Bone marrow (tissue), 2 donors: ENCODE measurements at places on chromosomes 6 and 20.

- no peak for DNase-seq
These were observed 43.7 kb downstream of the CDH22 start for GRCh38 chr20:46264391-46265266.

DNA sequence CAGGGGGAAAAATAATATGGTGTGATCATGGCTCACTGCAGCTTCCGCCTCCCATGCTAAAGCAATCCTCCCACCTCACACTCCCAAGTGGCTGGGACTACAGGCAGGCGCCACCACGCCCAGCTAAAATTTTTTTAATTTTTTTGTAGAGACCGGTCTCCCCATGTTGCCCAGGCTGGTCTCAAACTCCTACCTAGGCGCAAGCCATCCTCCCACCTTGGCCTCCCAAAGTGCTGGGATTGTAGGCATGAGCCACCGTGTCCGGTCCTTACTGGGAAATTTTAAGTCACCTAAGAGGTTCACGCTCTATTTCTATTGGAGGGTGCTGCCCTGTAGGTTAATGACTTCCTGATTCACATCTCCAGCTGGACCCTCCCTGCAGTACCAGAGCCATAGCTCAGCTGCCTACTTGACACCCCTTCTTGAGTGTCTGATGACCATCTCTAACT, 626 bp upstream of the CDK5RAP1 start:
- no peak for DNase-seq

GRCh38 chr6:163707387-163708355, 293.2 kb downstream of the QKI start:
- DNase-seq, result no peak

DNA sequence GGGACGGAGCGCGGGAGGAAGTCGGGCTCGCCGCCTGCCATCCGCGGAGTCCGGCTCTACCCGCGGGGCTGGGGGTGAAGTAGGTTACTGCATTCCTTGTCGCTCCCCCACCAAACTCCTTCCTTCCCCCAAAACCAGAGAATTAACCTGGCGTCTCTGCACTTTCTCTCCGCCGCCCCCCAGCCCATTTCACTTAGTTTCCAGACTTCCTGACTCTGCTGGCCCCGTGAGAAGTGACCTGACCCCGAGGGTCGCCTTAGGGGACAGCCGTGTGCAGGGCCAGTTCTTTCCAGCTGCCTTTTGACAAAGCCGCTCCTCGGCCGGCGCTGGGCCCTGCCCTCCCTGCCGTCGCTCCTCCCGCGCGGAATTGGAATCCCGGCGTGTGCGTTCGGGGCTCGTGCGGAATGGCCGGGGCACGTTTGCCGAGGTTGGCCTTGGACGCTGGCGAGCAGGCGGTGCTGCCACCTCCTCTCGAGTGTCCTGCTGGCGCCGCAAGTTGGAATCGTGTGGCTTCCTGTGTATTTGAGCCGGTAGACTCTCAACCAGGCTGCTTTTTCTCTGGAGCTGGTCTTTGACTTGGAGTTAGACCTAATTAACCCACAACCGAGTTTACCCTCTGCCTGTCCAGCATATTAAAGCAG, 650 bp downstream of the DCBLD1 start:
- DNase-seq, result peak; percentile 37

- DNase-seq, result no peak
These were observed 43.0 kb upstream of the PBOV1 start for GRCh38 chr6:138261116-138261780.

DNA sequence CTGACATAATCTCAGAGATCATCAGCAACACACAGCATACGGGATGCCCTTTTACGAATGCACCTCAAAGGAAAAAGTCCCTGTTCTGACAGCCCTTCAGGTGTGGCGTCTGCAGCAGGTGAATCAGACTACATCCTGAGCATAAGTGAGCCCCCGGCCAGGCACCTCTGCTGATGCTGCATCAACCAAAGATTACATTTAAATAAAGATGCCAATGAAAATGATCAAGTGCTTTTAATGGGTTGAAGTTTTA, 58.7 kb downstream of the INSM1 start:
- DNase-seq, result no peak

DNA sequence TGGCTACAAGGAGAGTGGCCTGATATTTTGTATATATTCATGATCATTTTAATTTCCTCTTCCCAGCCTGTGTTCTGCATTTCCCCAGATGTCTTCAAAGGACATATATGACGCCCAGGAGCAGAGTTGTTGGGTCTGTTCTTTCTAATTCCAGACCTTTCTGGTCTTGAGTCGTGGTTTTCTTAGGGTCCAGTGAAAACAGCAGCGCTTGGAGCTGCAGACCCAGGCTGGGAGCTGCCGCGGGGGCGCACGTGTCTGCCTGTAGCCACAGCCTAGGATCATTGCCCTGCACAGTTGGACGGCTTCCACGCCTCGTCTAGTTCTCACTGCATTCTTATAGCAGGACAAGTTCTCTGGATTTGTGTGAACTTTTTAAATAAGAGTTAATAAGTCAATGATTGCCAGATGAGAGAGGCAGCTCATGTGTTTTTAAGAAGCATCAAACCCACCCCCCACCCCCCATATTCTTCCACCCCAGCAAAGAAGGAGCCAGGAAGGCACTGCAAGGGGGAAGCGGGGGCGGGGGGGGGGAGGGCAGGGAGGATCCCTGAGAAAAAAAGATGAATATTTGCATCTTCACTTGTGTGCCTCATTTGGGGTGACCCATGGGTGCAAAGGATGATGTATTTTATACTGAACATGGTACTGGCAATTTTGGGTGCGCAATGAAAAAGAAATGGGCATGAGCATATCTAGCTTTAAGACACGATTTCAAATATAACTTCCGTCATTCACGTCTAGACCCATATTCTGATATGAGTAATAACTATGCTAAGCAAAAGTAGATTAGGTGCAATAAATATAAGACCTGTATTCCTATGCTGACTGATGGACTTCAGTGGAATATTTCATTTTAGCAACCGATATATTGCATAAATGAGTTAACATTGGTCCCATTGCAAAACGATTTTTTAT, 160.0 kb downstream of the TBXT start:
- DNase-seq, result no peak

- DNase-seq, result no peak
These were observed 91.0 kb downstream of the TBXT start for GRCh38 chr6:166076625-166077024.

- DNase-seq, result no peak
These were observed 402 bp upstream of the TAF8 start for GRCh38 chr6:42049948-42050296.

DNA sequence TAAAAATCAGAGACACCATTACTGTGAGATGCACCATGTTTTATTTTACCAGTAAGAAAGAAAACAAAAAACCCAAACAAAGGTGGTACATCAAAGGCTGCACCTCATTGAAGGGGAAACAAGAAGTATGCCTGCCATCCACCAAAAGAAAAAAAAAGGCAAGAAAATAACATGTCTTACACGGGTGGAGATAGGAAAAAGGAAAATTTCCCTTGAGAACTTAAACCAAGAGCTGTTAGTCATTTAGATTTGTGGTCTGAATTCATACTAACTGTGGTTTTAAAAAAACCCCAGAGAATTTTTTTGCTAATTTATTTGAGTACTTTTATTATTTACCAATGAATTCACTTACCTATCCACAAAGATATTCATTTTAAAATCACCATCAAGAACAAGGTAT, 144.0 kb downstream of the LRRC1 start:
- no peak for DNase-seq

- DNase-seq, result no peak
These were observed 12.5 kb downstream of the PTK7 start for GRCh38 chr6:43088654-43089056.

DNA sequence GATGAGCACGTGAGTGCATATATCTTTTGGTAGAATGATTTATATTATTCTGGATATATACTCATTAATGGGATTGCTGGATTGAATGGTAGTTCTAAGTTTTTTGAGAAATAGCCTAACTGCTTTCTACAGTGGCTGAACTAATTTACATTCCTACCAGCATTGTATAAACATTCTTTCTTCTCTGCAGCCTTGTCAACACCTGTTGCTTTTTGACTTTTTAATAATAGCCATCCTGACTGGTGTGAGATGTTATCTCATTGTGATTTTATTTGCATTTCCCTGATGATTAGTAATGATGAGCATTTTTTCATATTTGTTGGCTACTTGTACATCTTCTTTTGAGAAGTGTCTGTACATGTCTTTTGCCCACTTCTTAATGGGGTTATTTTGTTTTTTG, 116.3 kb downstream of the ADTRP start:
- DNase-seq, result no peak

GRCh38 chr6:128573036-128573435, 52.6 kb upstream of the PTPRK start:
- DNase-seq, result no peak

GRCh38 chr6:170080169-170080827, 210.6 kb downstream of the DLL1 start:
- no peak for DNase-seq

GRCh38 chr6:43455531-43456428, at the start of gene DLK2:
DLK2 (minus strand) TSS chr6:43455548; CDS start chr6:43454825, 723 bp downstream.
- no peak for DNase-seq

DNA sequence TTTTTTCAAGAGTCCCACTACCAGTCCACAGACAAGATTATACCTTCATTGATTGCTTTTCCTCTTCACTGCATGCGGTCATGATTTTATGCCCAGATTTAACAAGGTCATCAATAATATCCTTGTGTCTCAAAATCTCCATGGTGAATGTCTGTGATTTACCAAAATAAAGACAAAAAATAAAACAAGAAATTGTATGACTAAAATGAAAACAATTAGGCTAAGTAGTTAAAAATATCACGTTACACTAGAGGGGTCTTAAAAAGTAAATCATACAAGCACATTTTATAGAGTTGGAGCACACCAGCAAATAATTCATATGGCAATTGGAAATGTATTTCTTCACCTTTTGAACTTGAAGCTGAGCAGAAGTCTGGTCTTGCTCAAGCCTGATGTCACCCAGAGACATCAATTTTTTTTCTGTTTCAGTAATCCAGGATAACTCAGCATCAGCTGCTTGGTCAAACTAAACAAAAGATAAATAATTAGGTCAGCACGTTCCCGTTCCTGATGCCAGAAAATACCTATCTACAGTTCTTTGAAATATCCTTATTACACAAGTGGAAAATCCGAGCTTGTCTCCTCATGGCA, 125.4 kb downstream of the DST start:
- DNase-seq, result no peak
